ENCODE measurements at places on chromosomes 16 and 17.
A peak's percentile ranks its signal among the peaks of the same experiment; 100 is the strongest.

DNA sequence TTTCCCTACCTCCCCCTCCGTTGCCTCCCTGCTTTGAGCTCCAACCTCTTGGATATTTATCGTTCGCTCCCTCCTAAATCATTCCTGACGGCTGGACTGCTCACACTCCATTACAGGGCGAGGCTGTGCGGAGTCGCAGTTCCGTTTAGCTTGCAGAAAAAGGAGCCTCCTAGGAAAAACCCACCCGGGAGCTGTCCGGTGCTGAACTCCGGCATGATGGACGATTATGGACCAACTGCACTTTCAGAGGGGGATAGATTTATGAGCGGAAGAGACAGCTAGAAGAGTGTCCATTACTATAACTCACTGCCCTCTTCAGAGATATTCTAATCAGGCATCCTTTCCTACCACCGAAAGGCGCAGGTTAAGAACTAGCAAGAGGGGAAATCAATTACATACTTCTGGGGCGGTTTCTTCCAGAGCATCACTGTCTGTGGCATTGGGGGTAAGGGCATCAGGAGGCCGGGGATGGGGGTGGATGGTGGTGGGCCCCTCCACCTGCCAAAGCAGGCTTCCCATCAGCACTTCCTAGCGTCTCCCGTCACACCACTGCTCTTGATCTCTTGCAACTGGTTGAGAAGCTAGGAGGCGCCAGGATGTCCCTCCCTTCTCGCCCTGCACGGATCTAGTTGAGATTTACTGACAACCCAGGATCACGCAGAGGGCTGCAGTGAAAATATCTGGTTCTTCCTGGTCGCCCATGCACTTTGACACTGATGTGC is 251.2 kb downstream of the ENGASE start:
- DNase-seq: no peak

- no peak for DNase-seq
Measured at GRCh38 chr16:21592191-21592590, 7.2 kb upstream of the METTL9 start.

- no peak for DNase-seq
Measured at GRCh38 chr17:51155416-51155815, 2.1 kb downstream of the NME1 start.

- DNase-seq: no peak
Measured at GRCh38 chr16:8943966-8944759, 19.5 kb downstream of the USP7 start.

GRCh38 chr17:68592009-68592408 is 9.2 kb downstream of the FAM20A start:
- DNase-seq: no peak

GRCh38 chr17:81702934-81703746 is at the start of gene MRPL12:
Gene MRPL12, plus strand, starts transcription at chr17:81703367. Its CDS starts 135 bp downstream, at chr17:81703502.
- peak; percentile 95 for DNase-seq

GRCh38 chr16:88380099-88380498 is 2.7 kb upstream of the ZNF469 start:
- DNase-seq: no peak

- peak; percentile 35 for DNase-seq
Measured at GRCh38 chr16:70746708-70747424, 54.1 kb downstream of the VAC14 start.

- DNase-seq: no peak
Measured at GRCh38 chr16:75433732-75434413, 570 bp upstream of the CFDP1 start.

DNA sequence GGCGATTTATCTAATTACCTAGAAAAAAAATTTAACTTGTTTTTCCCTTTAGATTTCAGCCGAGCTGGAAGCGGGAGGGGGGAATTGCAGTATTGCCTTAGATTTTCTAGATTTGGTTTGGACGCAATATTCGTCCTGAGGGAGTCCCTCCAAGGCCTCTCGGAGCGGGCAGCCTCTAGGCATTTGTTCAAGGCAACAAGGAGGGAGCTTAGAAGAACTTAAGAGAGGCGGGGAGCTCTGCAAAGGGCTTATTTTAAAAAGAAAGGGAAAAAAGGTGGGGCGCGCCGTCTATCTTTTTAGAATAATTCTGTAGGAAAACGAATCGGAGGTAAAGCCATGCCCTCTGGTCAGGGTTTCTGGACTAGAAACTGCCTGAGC is 407 bp upstream of the TMEM94 start:
- no peak for DNase-seq

DNA sequence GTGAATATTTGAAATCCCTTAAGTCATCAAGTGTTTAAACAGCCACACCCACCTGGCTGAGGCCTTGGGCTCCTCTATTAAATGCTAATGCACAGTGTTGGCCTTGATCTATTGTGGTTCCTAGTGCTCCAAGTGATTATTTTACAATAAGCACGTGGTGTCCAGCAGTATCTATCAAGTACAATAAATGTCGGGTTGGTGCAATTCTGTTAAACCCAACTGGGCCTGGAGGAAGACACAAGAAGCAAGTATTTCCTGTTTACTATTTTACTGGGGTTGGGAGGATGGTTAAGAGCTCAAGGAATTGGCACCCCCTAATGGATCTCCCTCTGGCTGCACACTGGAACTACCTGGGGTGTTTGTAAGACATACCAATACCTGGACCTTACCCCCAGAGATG is 72.1 kb upstream of the HNF1B start:
- DNase-seq: no peak

- DNase-seq: no peak
Measured at GRCh38 chr16:49776085-49776595, 79.8 kb downstream of the ZNF423 start.

DNA sequence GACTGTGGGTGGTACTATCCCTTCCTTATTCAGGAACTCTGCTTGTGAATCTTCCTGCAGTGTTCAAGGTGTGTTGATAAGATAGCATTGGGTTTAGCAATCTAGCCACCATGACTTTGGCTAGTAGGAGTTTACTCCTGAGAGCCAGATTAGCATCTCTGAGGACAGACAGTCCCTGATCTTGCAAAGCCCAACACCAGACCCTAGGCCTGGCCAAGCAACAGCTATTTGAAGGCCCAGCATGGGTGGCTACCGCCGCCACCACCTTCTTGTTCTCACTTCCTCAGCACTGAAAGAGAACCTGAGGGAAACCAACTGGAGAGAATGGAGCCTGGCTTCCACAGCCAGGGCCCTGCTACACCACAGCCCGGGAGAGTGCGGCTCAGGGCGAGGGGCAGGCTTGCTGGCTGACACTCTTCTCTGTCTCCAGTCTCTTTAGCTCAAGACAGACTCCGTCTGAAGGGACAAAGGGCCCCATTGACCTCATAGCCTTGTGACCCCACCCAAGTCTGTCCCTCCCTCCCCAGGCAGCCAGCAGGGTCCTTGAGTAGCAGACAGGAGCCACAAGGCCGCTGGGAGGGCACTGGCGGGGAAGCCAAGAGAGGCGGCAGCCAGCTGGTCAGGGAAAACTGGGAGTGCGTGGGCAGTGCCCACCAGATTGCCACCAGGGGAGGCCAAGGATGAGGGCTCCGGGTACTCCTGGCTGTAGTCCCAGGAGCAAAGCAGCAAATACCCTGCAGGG is 10.9 kb upstream of the ARHGAP23 start:
- no peak for DNase-seq

DNA sequence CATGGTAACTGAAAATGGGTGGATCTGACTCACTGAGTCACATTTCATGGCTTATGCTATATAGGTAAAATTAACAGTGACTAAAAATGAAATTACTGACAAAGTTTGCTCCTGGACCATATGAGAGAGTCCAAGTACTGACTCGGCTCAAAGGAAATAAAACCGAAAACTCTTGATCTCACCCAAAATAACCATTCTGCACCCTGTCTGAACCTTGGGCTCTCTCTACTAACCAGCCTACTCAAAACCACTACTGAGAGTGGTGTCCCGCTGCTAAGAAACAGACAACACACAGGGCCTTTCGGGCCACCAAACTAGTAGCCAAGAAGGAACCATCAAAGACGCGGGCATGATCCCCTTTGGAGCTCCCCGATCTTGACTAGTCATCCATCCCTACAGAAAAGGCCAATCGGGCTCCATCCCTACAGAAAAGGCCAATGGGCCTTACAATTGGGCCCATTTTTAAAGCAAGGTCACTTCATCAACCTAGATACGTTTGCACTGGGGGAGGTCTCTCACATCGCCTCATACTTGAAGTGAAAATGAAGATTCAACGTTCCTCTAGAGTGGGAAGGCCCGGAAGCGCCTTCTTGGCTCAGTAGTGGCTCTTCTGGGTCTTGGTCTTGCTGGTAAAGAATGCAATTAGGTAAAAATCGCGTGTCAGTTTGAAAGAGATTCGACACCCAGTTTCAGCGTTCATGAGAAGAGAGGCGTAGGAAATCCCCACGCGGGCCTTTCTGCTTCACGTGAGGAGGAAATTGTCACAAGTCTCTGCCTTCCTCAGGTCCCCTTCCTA is 720 bp upstream of the ZPBP2 start:
- DNase-seq: no peak

DNA sequence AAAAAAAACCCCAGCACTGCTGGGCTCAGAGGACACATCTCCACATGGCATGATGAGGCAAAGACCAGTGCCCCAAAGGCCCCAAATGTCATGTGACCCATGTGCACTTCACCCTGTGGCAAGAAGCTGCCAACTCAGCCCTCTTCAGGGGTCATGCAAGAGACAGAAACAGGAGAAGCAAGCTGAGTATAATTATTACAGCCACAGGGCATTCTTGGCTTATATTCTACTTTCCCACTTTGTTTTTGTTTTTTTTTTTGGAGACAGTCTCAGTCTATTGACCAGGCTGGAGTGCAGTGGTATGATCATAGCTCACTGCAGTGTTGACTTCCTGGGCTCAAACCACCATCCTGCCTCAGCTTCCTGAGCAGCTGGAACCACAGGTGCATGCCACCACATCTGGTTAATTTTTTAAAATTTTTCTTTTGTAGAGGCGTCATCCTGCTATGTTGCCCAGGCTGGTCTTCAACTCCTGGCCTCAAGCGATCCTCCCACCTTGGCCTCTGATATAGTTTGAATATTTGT is 32.7 kb upstream of the LITAF start:
- DNase-seq: peak; percentile 47

- peak; percentile 13 for DNase-seq
Measured at GRCh38 chr16:3610698-3611145, 684 bp downstream of the SLX4 start.

DNA sequence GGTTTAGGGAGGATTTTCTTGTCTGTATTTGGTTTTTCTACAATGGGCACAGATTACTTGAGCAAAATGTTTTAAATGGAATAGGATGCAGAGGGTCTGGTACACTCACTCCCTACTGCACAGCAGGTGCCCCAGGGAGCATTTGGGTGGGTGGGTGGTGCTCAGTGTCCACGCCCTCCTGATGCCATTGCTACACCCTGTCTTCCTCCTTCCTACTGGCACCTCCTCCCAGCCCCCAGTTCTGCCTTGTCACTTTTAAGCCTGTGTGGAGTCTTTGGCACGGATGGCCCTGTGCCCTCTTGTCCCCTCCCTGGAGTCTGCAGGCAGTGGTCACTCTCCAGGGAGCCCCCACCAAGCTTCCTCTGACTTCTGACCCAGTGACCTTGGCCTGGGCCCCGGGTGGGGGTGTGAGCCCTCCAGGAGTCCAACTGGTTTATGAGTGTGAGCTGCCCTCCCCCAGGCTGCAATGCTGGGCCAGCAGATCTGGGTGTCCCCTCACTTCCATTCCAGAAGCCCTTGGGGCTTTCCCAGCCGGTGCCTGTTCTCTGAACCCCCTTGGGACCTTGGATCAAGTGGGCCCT is 15.5 kb downstream of the LLGL2 start:
- DNase-seq: no peak

DNA sequence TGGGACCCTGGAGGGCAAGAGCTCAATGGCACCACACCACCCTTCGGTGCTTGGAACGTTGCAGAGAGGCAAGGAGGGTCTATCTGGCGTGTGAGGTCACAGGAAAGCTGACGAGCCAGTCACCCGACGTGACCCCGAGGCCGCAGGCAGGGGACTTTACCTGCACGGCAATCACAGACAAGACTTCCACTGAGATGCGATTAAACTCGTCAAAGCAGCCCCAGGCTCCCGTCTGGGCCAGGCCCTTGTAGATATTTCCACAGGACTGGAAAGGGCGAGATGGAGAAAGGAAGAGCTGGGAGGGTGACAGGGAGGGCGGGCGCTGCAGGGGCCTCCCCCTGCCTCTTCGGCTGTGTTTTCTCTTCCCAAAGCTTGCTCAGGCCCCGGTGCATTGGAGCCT is 78.3 kb downstream of the DNAH17 start:
- no peak for DNase-seq

DNA sequence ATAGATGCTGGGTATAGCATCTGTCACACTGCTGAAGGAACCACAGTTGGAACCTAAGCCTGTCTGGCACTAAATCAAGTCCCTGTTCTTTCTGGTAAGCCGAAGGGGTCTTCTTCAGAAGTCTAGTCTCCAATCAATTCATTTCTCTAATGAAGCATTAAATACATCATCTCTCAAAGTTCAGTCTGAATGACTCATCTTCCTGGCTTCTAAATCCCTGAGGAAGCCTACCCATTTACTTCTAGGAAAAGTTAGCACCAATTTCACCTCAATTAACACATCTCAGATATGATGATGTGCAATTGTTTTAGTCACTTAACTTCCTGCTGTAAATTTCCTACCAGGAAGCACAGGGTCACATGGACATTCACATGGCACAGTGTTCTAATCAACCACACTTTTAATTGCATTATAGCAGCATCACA is 49.9 kb downstream of the TEX14 start:
- DNase-seq: no peak

DNA sequence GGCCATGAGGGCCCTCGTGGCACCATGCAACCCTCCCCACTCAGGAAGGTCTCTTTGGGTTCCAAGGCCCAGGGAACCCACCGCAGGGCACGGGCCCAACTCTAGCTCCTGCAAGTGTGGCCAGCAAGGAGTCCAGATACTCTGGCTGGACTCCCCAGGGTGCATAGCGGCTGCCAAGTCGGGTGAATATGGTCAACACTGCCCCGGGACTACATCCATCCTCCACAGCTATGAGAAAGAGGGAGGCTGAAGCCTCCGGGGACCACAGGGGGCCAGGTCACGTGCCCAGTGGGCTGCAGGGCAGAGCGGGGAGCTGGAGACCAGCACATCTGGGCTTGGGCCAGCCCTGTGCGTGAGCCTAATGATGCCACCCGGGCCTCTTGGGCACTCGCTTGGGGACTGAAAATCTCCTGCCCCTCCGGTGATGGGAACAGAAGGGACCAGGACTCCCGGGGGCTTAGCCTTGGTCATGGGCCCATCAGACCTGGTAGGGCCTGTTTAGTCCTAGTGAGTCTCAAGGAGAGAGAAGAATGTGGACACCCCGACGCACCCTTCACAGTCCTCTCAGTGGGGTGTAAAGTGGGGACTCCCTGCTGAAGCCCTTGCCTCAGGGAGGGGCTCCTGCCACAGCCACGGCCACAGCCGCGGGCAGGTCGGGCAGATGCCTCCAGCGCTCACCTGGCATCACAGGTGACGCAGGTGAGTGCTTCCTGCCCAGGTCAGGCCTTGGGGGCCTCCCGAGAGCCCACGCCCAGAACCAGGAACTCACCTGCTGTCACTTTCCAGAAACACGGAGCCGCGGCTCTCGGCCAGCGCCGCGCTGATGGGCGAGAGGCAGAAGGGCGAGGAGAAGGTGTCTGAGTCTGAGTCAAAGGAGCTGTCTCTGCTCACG is 26.0 kb downstream of the TBC1D16 start:
- DNase-seq: no peak

- no peak for DNase-seq
Measured at GRCh38 chr16:85570735-85571562, 42.2 kb upstream of the GSE1 start.

Data from thymus (tissue), 14 donors.